RCC 7860 (cell line): ENCODE measurements at places on chromosomes 12 and 14.

DNA sequence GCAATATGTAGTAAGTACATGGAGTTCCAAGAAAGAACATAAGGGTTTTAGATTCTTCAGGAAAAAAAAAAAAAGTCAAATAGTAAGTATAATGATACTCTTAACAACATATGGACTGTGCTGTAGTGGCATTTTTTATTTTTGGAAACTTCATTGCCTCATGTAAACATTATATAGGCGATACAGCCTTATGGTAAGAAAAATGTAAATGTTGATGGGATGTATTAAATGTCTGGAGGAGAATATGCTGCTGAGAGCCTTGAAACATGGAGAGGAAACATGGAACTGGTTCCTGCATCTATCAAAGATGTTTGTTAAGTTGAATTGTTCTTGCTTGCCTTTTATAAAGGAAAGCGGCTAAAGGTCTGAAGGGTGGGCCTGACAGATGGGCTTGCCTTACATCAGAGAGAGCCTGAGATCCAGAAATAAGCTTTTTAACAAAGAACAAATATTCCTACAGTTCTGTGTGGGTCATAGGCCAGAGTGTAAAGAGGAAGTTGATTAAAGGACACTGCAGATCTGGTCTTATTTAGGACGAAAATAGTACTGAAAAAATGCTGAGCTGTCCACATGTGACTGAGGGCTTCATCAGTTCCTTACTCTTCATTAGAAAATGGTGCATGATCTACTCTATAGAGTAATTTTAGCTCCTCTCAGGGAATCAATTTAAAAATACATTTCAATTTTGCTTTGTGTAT is 448.1 kb upstream of the DCN start:
- no peak for DNase-seq

- no peak for DNase-seq
Measured at GRCh38 chr12:27907766-27908165, 64.8 kb downstream of the PTHLH start.

DNA sequence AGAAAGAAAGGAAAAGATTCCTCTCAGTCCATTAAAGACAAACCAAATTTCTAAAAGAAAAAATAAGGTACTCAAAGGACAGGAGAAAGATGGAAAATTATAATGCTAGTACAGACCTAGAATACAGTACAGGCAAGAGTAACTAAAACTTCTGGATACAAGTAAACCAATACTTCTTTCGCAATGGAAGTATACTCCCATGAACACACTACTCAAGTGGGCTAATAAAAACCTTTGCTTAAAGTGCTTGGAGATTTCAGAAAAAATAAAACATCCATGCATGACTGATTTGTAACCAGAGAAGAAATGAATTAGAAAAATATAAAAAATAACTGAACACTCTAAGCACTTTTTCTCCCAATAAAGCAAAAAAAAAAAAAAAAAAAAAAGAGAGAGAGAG is 3.5 kb downstream of the ZBTB25 start:
- DNase-seq: no peak

GRCh38 chr14:21840765-21841164 is 167.1 kb upstream of the OR4E1 start:
- DNase-seq: no peak

GRCh38 chr12:106747973-106748436 is 26.5 kb upstream of the RIC8B start:
- no peak for DNase-seq

- DNase-seq: no peak
Measured at GRCh38 chr14:101087614-101088394, 184.3 kb upstream of the RTL1 start.
